ENCODE measurements at places on chromosomes 1 and 21.
A peak's percentile ranks its signal among the peaks of the same experiment; 100 is the strongest.

DNA sequence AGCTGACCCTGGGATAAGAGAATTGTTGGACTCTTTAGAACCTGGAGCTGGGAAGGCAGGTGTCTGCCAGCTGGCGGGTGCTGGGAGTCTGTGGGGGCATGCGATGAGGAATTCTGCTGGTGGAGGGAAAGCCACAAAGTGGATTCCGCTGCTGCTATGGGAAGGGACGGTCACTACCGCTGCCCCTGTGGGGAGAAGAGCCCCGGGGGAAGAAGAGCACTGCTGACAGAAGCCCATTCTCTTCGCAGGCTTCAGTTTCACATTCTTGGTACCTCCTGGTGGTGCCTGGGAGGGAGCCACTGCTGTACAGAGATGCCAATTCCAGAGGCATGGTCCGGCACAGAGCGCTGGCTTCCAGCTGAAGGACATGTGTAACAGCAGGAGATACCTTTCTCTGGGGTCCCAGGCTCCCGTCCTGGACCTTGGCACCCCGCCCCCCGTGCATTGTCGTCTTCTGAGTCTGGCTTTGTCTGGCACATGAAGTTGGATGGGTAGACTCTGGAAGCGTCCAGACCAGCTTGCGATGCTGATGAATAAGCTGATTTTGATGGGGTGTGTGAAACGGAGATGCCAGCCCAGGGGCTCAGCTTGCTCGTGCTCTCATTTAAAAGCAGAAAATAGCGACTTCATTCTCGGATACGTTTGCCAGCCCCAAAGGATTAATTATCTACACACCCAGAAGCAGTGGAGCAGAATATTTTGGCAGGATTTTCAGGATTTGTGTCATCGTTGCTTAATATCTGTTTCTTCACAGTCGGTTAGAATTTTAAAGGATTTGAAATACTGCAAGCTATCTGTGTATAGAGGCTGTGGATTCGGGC, 13.2 kb downstream of the PDXK start:
- no peak for DNase-seq

DNA sequence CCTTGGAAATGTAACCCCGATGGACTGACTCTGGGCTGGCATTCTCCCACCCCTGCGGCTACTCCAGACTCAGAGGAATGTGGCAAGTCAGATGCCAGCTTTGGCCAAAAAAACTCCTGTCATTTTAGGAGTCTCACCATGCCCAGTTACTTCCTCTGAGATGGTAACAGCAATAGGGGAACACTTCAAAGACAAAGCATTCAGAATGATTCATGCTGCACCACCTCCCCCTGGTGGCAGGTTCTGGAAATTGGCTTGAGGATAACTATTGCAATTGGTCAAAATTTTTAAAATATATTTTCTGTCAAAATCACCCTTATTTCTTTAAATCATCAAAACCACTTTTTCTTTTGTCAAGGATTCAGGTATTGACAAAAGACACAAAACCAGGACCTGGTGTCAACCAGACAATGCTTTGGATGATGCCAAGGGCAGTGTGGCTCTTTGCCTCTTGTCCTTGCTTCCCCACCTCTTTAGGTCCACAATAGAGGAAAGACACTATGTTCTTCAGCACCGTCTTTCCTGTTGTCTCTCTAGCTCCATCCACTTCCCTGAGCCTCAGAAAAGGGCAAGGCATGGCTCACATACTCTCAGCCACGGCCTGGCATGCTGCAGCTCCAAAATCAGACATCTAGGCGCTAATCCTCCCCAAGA, 9.9 kb upstream of the CDCA8 start:
- DNase-seq = peak; percentile 67

DNA sequence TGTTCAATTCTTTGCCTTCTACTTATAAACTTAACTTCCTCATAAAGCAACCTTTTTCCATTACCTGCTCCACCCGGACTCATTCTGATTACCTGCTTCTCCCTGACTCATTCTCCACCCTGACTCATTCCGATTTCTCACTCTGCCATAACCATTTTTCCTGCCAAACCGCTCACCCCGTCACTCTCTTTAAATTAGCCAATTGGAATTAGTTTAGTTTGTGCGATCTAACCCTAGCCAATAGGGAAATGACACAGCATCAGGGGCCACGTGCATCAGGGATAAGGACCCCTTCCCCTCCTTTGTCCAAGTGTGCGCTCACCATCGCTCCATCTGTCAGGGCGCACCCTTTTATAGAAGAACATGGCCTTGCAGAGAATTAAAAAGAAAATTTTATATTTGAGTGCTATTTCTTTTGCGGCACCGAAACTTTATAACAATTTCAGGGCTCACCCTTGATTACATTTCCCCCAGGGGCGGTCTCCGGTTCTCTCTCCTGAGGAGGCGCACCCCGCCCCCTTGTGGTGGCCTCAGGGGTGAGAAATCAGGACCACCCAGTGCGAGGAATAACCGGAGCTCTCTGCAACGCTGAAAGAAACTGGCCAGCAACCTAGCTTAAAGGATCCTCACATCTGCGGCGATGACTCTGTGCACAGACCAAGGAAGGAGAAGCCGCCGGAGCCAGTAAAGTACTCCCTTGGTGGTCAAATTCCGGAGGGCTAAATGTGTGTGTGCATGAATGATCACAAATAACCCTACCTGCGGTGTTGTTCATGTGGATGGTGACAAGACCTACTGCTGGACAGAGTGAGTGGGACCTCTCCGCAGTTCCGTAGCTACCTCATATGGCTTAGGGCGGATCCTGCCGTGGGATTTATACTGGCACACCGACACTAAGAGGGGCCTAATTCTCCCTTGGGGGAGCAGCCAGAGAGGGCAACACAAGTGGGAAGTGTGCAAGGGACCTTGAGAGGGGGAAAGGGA, 30.3 kb upstream of the CBR3 start:
- DNase-seq = peak; percentile 55

DNA sequence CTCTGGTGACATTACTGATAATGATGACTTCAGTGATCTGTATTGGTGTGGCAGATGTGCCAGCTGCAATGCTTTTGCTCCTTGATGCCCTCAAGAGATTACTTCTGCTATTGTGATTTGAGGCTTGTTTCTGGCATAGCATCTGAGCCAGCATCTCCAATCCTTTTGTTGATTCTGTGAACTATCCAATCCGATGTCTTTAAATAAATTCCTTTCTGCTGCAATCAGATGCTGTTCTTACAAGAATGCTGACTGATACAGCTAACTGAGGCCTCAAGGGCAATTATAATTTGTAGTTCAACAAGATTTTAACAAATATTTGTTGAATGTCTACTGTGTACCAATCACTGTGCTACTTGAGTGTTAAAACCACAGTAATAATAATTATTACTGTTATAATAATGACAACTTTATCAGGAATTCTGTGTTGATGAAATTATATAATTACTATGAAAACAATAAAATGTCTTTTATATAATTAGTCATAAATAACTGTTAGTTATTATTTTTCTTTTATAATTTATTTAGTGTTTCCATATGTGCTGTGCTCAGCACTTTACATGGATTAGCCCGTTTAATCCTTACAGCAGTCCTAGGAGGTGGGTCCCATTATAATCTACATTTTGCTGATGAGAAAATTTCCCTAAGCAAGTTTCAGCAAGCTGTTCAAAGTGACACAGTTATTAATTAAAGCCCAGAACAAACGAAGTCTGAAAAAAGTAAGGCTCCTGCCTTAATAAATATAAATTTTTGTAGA, 308.2 kb downstream of the BRINP3 start:
- DNase-seq = no peak

GRCh38 chr1:205454903-205455335, 926 bp downstream of the BLACAT1 start:
- no peak for DNase-seq

DNA sequence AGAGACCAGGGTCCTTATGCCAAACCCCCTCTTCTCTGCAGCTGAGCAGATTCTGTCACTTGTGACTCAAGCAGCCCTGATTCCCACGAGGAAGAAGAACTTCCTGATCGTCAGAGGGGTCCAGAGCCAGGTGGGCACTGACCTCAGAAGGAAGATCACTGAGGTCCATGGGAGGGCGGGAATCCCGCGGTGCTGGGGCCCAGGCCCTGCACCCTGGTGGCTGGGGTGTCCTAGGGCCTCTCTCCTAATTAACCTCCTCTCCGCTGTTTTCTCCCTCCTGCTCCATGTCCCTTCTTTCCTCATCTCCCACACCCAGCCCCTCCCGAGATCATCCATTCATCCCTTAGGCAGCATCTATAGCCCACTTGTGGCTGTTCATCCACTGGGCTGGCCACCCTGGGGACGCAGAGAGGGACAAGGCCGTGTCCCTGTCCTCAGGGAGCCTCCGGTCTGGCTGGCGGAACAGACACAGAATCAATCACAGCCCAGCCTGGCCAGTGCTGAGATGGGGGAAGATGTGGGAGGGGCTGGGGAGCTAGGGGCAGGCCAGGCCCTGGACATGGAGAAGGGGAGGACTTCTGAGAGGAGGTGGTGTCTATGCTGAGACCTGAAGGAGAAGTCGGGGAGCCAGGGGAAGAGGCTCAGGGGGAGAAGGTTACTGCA, 638.3 kb downstream of the MATN1 start:
- no peak for DNase-seq

DNA sequence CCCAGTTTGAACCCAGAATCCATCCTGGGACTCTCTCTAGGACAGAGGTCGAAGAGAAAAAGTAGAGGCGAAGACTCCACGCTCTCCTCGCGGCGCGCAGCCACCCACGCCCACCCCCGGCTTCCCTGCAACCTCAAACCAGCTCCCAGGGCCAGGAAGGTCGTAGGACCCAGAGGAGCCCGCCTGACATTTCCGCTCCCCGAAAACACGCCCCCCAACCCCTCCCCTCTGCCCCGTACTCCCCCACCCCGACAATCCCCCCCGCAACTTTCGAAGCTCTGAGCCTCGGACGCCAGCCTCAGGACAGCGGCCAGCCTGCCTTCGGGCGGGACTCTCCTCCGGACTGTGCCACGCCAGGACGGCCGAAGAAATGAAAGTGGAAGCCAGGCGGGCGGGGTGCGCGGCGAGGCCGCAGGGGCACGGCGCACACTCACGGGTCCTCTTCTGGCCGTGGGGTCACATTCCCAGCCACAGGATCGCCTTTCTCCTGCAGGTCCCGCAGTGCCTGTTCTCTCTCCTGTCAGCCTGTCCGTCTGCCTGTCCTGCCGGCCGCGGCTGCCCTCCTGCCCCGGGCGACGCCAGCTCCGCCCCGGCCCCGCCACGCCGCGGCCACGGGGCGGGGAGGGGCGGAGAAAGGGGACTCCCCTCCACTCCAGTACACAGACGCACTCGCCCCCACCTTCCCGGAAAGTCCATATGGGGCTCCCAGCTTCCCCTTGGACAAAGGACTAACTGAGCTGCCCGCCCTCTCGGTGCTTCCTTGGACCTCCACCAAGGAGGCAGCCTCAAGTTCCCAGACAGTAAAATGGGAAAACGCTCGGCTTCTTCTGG, at the start of gene MOB3C:
Gene MOB3C (minus strand): TSS at position 535 of the 831 bp plus-strand sequence. CDS start 3,490 bp downstream, outside the sequence.
- peak; percentile 66 for DNase-seq

GRCh38 chr1:111140680-111140967, 601 bp downstream of the CEPT1 start:
- no peak for DNase-seq

DNA sequence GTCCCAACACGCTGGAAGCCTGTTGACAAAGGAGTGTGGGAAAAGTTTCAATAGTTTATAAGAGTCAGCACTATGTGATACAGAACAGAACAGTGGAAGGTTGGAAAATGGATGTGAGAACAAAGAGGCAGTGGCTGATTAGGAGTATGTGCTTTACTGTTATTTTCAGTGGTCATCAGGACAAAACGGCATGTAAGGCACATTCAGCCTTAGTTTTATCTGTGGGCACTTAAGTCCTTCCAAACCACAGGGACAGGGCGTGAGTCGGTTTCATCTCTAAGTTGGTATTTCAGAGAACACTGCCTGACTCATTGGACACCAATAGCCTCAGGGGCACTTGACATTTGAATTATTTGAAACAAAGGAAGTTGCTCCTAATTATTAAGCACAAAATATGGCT, 306.9 kb downstream of the ASTN1 start:
- DNase-seq = no peak

DNA sequence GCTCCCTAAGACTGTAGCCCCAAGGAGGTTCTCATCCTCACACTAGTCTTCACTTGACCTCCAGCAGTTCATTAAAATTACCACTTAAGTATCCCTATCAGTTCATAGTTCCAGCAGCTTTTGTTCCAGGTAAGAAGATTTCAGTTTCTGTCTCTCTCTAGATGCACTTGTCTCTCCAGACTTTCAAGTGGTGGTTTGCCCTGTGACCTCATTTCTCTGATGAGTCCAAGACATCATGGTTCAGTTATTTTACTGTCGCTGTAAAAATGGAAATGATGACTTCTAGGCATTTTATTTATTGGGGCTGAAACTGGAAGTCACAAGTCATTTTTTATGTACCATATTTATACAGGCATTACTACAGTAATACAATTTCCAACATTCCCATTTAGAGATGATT, 17.9 kb upstream of the RGS18 start:
- no peak for DNase-seq

- DNase-seq = no peak
Observed at GRCh38 chr1:219226196-219226595, 52.5 kb downstream of the LYPLAL1 start.

DNA sequence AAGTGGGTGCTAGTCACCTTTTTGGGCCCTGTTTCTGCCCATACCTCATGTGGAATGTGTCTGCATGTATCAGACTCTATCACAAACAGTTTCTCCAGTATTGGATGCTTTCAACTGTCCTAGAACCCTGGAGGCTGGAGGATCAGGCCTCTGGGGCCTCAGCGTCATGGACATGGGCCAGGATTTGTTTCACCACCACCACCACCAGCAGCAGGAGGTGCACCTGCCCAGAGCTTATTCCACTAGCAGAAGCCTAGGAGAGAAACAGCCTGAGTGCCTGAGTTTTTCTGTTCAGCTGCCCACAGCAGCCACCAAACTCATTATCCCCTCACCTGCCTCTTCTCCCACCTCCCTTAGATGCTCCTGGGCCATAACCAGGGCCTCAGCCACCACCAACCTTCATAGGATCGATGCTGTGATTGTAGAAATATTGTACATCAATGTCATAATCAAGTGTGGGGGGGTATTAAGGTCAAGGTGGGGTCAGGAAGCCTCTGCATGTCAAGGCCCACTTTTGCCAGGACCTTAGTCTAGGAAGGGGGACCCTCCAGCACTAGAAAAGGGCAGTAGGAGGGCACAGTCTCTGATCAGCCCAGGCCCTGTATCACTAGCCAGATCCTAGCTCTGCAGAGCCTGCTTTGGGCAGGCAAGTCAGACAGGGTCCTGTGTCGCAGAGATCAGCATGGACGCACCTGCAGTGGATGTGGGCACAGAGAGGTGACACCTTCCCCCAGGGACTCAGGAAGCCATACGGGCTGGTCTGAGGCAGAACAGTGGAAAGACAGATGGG, 9.3 kb downstream of the DMAP1 start:
- no peak for DNase-seq

GRCh38 chr21:34818662-34819158, 149.9 kb downstream of the CLIC6 start:
- DNase-seq = no peak

DNA sequence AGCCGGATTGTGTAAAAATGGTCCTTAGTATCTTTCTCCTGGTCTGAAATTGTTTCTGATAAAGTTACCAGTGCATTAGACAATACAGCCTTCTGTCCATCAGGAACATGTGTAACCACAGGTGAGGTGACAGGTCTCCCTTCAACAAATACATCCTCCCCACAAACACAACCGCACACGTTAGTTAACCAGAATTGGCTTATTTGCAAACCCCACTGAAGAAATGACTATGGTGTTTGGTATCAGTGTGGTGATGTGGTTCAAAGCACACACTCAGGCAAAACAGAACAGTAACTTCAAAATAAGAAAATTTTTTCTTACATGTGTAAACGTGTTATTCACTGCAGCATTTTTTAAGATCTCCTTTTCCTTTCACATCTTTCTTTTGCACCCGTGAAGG, 517.2 kb upstream of the NR5A2 start:
- no peak for DNase-seq

- DNase-seq = no peak
Observed at GRCh38 chr1:36322786-36323635, 434 bp downstream of the EVA1B start.
